ENCODE measurements at places on chromosomes 1 and 21. TPM values are rescaled to one million over a fixed set of nuclear protein-coding genes. Genes with fewer than 3 reads are reported as not detected.

INTS7 gene
- 9.5 TPM for total RNA-seq

- no peak for DNase-seq
Measured at GRCh38 chr1:209095627-209096595, 487.6 kb upstream of the CAMK1G start.

GSTM5 gene
- total RNA-seq = not detected

- DNase-seq = peak; percentile 45
Measured at GRCh38 chr1:155981266-155982088, 3.1 kb upstream of the ARHGEF2 start.

AUNIP gene
- not detected for total RNA-seq

Data from CD4-positive, alpha-beta memory T cell (primary cell).